ENCODE measurements at places on chromosomes 16 and 17. TPM values are rescaled to one million over a fixed set of nuclear protein-coding genes. Genes with fewer than 3 reads are reported as not detected.

The KRTAP2-3 gene
- not detected for total RNA-seq

The TVP23C gene
- 31.7 TPM for total RNA-seq

The FAM20A gene
- total RNA-seq, result not detected

The MEFV gene
- not detected for total RNA-seq

The TENT4B gene
- 12.1 TPM for total RNA-seq

The FBXW10 gene
- total RNA-seq, result not detected

The NRN1L gene
- total RNA-seq, result not detected

The LRRC3C gene
- total RNA-seq, result not detected

The PITPNM3 gene
- total RNA-seq, result 1.3 TPM

The KIF2B gene
- not detected for total RNA-seq

The GRIN2C gene
- total RNA-seq, result 0.19 TPM

The SLFN14 gene
- under 0.01 TPM for total RNA-seq

The ECI1 gene
- total RNA-seq, result 28.4 TPM

The APOBR gene
- not detected for total RNA-seq

The AOC3 gene
- total RNA-seq, result under 0.01 TPM

The IRF8 gene
- total RNA-seq, result 0.10 TPM

The SLC6A2 gene
- total RNA-seq, result not detected

The PSMD12 gene
- 20.3 TPM for total RNA-seq

The PPP1R9B gene
- total RNA-seq, result 33.9 TPM

The P2RX1 gene
- total RNA-seq, result not detected

The HASPIN gene
- 7.8 TPM for total RNA-seq

The NPIPA7 gene
- total RNA-seq, result 1.1 TPM

The SCGB1C2 gene
- not detected for total RNA-seq

The SEPTIN1 gene
- total RNA-seq, result not detected

The KRT33B gene
- not detected for total RNA-seq

The AURKB gene
- 17.6 TPM for total RNA-seq

The KRTAP1-1 gene
- total RNA-seq, result not detected
